Jurkat, Clone E6-1 (cell line): ENCODE measurements at places on chromosomes 2 and 18.

DNA sequence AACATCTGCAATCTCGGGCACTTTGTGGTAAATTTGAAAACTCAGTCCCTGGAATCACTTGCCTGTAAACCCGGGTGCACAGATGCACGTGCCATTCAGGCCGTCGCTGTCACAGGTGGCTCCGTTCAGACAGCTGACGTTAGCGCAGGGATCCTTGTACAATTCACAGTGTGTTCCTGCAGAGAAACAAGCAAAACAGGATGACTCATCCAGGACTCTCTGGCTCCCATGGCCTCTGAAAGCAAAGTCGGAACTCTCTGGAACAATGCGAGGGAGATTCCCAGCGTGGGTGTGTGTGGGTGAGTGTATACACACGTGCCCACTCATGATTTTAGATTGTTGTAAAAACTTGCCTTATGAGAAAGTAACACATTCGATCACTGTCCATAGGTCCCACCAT is 136.1 kb upstream of the PID1 start:
- no peak for DNase-seq

- DNase-seq = no peak
Observed at GRCh38 chr2:176463546-176463945, 194.3 kb downstream of the MTX2 start.

- DNase-seq = no peak
Observed at GRCh38 chr2:74128206-74128605, 19.5 kb downstream of the BOLA3 start.

GRCh38 chr2:104109356-104109755 is 744.6 kb upstream of the POU3F3 start:
- DNase-seq = no peak

- DNase-seq = no peak
Observed at GRCh38 chr2:229071292-229071976, 199.7 kb downstream of the PID1 start.

DNA sequence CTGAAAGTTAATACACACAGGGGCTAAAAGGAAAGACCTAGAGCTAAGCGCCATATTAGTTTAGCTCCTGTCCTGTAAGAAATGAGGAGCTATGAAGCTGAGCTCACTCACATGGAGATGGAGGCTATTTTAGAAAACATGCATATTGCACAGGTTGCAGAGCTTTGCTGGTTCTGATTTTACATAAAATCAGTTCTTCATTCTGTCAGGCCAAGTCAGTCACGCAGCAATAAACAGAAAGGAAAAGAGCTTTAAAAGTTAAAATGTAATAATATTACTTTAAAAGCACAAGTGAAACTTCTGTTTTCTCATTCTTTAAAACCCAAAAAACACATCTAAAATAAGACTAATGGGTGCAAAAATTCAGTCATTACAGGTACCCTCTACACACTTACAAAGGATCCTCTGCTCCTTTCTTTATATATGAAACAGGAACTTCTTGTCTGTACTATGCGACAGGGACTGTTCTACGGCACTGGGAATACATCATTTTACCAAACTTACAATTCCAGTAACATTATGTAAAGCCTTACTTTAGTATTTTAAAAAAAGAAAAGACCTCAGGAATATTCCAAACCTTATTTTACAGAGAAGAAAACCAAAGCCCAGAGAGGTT is 113.8 kb downstream of the THADA start:
- DNase-seq = no peak

DNA sequence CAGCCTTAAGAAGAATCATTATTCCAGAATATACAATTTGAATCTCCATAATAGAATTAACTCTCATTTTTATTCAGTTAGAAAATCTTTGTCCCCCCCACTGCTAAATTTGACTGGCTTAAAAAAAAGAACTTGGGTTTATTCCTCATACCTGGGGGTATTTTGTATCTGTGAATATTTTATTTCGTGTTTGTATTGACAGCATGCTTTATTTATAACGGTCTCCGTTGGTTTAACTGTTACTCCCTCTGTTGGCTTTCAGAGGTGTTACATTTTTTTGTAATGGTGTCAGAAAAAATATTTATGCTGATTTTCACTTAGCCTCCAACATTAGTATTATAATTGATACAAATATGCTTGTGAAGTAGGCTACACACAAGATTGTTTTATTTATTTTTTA is 109.1 kb downstream of the HAUS1 start:
- no peak for DNase-seq

- no peak for DNase-seq
Observed at GRCh38 chr2:190215620-190216019, 104.0 kb downstream of the HIBCH start.

DNA sequence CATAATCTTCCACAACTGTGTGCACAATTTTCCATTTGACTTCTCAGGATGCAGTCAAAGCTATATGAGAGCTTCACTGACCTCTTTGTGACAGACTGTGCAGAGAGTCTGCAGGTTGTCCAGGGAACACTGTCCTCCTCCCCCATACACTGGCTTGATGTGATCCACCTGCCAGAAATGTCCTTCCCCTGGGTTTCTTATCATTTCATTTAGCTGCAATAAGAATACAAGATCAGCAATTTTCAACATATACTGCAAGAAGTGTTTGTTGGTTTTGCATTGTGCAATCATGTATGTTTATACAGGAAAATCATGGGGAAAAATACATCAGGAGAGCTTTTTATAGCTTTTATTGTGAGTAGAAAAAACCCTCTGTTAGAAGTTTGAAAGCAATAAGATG is 150.7 kb downstream of the RAB3GAP1 start:
- no peak for DNase-seq
